ENCODE measurements at places on chromosomes 11 and 22.

GRCh38 chr11:103013421-103013820, 57.9 kb upstream of the MMP13 start:
- H3K4me1 ChIP-seq, result no peaks in the 10 kb centered on the region
- peaks cover 9% of the 10 kb centered on the region for H3K27me3 ChIP-seq
- H3K36me3 ChIP-seq, result no peaks in the 10 kb centered on the region
- H3K27ac ChIP-seq, result no peak overlapping the region
- no peak for ATAC-seq
- no peak overlapping the region for H3K4me3 ChIP-seq

GRCh38 chr11:79333355-79333754, 107.5 kb downstream of the TENM4 start:
- no peak for ATAC-seq
- H3K4me3 ChIP-seq, result no peak overlapping the region
- peaks cover 28% of the 10 kb centered on the region for H3K27me3 ChIP-seq
- H3K36me3 ChIP-seq, result no peaks in the 10 kb centered on the region

DNA sequence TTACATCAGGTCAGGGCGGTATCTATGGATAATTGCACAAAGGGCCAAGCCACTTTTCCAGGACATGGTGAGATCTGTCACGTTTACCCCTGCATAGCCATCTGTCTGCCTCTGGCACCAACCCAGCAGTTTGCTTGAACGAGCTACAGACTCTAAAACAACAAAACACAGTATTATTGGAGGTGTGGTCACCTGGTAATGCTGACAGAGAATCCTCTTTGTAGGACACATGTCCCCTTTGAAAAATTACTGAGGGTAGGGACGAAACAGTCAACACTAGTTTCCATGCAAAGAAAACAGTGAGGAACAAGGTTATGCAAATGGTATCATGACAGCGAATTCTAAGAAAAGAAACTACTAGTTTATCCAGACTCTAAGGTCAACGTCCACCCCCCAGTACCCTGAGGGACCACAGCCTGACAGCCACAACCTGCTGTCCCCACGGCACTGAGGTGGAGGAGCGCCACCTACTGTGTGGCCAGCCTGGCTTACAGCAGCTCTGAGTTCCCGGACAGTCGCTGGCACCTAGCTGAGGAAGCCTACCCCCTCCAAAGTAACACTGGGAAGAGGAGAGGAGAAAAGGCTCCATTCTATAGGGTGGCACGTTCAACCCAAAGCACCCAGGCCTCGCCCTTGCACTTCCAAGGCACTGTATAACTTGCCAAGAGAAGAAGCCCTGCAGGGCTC, 117.4 kb upstream of the BID start:
- no peaks in the 10 kb centered on the region for H3K4me1 ChIP-seq
- H3K36me3 ChIP-seq, result peaks cover 71% of the 10 kb centered on the region
- H3K27me3 ChIP-seq, result no peaks in the 10 kb centered on the region
- peak overlapping the region; percentile 50 for H3K27ac ChIP-seq

DNA sequence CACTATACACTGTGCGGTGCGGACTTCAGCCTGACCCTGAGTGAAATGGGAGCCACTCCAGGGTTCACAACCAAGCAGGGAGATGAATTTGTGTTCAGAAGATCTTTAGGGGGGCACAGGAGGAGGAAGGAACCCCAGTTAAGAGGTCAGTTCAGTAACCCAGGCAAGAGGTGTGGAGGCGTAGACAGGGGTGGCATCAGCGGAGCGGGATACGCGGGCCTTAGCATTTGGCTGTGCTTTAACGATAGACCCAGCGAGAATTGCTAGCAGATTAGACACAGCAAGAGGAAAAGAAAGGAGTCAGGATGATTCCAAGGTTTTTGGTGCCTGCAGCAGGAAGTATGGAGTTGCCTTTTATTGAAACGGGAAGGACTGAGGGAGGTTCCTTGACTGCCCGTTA, 46.8 kb downstream of the CTTN start:
- no peak overlapping the region for H3K27ac ChIP-seq
- no peak overlapping the region for H3K4me3 ChIP-seq
- no peaks in the 10 kb centered on the region for H3K4me1 ChIP-seq
- H3K36me3 ChIP-seq, result peaks cover 16% of the 10 kb centered on the region

DNA sequence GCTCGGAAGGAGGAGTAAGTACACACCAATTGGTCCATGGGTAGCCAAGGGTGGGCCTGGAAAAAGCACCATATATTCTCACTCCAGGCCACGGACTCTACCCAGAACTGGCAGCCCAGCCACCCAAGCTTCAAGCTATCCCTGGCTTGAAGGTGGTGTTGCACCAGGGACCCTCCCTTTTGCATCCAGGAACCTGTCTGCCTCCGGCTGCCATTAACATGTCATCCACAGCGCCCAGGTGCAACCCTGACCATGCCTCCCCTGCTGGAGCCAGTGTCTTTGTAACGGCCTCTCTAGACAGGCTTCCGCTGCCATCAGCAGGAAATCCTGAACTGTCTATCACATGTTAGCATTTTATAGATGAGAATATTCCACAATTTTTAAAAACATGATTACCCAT, 2158.5 kb upstream of the RAG2 start:
- no peak overlapping the region for H3K27ac ChIP-seq
- H3K4me1 ChIP-seq, result no peaks in the 10 kb centered on the region
- no peaks in the 10 kb centered on the region for H3K27me3 ChIP-seq
- H3K36me3 ChIP-seq, result no peaks in the 10 kb centered on the region
- ATAC-seq, result no peak

DNA sequence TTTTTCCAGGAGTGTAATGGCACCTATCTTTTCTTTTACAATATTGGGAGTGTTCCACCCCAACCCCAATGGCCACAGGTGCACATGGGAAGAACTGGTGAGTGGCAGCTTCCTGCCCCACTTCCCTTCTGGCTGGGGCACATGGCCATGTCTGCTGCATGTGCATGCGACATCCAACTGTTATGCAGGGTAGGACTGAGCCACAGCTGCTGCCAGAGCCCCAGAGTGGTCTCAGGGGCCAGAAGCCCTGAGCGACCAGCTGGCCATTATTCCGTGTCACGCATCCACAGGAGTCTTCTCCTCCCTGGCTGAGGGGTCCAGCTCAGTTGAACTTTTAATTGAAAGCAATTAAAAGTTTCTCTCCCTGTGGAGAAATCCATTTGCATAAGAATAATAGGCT, 8.7 kb upstream of the GLYAT start:
- no peak overlapping the region for H3K4me3 ChIP-seq
- ATAC-seq, result no peak
- H3K36me3 ChIP-seq, result peaks cover 6% of the 10 kb centered on the region
- H3K27ac ChIP-seq, result no peak overlapping the region
- peaks cover 65% of the 10 kb centered on the region for H3K27me3 ChIP-seq
